ENCODE measurements at places on chromosomes 12 and 14.

DNA sequence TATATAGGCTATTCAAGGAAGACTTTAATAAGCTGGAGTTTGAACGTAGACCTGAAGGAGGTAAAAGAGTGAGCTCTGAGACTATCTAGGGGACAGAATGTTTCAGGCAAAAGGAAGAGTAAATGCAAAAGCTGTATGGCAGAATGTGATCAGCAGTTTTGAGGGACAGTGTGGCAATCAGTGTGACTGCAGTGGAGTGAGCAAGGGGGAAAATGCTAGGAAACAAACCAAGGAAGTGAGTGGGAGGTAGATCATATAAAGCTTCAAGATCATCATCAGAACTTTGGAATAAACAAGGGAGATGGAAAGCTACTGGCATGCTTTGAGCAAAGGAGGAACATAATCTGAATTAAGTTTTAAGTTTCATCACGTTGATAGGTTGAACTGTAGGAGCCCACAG is 67.5 kb upstream of the BTG1 start:
- DNase-seq, result no peak

GRCh38 chr12:123250471-123251383 is 17.5 kb downstream of the MTRFR start:
- no peak for DNase-seq

- DNase-seq, result no peak
These were observed 2.8 kb upstream of the LTBP2 start for GRCh38 chr14:74614508-74615495.

DNA sequence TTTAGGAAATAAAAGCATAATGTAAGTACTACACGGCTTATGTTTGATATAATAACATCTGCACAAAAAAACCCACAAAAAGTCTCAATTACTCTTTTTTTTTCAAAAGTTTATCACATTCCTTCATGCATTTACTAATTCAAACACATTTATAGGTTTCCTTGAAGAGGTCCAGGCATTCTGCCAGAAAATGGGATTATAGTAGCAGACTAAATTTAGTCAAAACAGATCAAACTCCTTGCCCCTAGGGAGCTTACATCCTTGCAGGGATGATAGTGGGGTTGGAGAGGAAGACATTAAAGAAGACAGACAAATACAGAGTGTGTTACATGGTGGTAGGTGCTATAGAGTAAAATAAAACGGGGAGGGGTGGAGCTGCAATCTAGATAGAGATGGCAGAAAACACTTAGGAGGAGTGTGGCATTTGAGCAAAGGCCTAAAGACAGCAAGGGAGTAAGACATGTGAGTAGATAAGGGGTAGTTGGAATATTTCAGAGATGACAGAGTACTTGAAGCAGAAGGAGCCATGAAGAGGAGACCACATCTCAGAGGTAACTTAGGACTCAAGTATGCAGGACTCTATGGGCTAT is 266.9 kb downstream of the PPFIA2 start:
- DNase-seq, result no peak

DNA sequence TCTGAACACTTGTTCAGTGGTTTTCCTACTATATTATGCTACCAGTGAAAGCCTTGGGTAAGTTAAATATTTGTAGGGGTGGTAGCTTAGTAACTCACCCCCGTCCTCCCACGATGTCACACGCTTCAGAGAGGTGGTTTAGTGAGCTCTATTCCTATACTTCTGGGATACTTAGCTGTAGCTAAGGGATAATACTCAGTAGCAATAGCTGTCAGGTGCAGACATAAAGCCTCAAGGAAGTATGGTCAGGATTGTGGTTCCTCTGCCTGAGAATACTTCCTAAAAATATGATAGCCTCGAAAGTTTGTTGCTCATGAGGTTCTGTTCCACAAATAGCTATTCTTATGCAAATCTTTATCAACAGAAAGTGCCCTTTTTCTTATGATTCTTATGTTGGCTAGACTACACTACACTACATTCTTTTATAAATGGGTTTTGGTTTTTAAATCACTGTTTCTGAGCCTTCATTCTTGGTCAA is 11.9 kb downstream of the DLST start:
- DNase-seq, result no peak

GRCh38 chr12:107523775-107524535 is 161.6 kb upstream of the PWP1 start:
- no peak for DNase-seq

GRCh38 chr12:106134294-106134949 is 4.3 kb downstream of the NUAK1 start:
- DNase-seq, result no peak

DNA sequence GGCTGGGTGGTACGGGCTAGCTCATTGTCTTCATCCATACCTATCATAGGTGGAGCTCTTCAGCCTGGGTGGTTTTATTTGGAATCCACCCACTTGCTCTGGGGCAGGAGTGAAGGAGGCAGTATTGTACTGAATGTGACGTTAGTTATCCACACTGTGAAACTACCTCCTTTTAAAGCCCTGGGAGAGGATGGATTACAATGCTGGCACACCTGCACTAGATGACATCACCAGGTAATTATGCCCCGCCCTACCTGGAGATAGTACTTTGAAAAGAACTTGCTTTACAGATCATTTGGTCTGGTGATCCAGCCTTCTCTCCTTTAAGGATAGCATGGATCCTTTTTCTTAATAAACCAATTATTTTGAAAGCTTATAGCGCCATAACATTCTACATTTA is 78.0 kb downstream of the B4GALNT3 start:
- DNase-seq, result no peak

GRCh38 chr12:7966563-7966962 is 30.6 kb upstream of the SLC2A3 start:
- DNase-seq, result peak; percentile 36

DNA sequence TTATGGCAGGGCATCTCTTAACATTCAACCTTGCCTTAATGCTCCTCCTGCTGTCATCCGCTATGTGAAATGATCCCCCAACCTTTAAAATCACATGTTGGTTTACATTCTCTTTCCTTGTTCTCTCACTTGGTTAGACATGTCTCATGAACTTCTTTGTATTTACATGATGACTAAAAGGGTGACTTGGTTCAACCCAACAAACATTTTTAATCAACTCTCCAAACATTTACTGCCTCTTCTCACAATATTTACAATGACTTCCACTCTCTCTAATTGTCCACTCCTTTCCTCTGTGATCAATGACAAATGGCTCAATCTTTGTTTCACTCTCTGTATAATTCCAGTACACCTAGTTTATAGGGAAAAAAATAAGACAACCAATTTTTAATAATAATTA is 506.1 kb downstream of the NELL2 start:
- DNase-seq, result no peak

DNA sequence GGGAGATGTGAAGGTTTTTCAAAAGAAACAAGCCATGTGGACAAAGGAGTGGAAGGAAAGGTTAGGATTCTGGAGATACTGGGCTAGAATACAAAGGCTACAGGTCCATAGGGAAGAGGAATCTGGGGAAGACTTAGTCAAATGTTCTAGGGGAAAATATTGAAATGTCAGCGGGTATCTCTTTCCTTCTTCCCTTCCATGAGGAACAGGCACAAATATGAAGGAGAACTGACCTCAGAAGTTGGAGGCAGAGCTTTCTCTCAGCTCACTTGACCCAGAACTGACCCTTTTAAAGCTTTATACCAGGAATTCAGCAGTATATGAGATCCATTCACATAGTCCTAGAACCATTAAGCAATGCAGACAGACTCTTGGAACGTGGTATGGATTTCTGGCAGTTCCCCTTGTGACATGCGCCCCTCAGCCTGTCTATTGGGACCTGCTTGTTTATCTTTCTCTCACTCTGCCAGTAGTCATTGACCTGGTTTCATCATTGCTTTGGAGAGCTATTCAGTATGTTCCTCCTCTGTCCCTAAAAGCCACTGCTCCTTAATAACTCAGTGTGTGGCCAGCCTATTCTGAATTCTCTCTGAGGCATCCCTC is 43.0 kb upstream of the GSG1 start:
- no peak for DNase-seq

GRCh38 chr12:94203796-94204195 is 55.4 kb downstream of the PLXNC1 start:
- DNase-seq, result no peak

Data from stimulated activated CD4-positive, alpha-beta T cell treated with anti-CD3 and anti-CD28 coated beads, Interleukin-12 subunit alpha, Interleukin-12 subunit beta, amount 100 ng/mL, for 48 hours (primary cell).